ENCODE measurements at places on chromosomes 3 and 15.

DNA sequence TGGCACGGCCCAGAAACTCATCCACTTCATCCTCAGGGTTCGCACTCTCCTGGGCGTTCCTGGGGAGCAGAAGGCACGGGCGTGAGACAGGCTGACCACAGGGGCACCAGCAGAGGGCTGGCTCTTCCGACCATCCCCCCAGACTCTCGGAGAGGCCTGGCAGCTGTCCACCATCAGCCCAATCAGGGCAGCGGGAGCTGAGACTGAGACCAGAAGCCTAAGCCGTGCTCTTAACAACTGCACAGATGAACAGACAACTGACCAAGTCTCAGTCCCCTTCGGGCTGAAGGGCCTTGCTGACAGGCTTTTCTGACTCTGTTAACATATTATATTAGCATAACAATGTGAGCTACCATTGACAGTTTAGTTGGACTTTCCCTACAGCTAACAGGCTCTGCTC, 118.0 kb downstream of the SEC22A start:
- DNase-seq, result no peak

GRCh38 chr3:184908859-184909258, 96.9 kb downstream of the VPS8 start:
- DNase-seq, result no peak

GRCh38 chr3:180679178-180680096, at the start of gene CCDC39:
CCDC39 (minus strand) TSS chr3:180679489; CDS start chr3:180679380, 109 bp downstream.
- DNase-seq, result peak; percentile 48

DNA sequence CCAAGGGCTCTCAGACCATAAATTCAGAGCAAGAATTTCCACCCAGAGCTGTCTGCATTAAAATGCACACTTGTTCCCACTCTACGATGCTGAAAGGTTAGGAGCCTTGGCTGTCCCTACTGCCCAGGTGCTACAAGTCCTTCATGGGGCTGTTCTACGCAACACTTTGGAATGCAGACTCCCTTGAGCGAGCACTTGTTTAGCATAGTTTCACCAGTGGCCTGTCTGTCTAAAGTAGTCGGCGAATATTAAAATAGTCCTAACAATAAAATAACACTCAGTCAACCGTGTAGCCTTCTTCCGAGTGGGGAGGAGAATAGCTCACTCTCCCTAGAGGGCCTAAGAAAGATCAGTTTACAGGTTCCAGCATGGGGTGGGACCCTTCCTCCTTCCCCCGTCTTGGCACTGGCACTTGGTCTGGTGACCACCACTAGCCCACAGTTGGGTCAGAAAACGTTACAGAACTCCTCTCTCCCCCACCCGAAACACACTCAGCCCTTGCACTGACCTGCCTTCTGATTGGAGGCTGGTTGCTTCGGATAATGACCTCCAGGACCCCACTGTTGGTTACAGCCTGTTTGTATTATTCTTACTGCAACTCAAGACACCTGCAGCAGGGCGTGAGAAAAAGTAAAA, at the start of gene CLDN16:
TSS of gene CLDN16 (plus strand) at position 586 of the 636 bp plus-strand sequence. CDS start 167 bp downstream, outside the sequence.
- DNase-seq, result no peak

- DNase-seq, result peak; percentile 74
Measured at GRCh38 chr3:159855599-159856346, 132.9 kb upstream of the IL12A start.

DNA sequence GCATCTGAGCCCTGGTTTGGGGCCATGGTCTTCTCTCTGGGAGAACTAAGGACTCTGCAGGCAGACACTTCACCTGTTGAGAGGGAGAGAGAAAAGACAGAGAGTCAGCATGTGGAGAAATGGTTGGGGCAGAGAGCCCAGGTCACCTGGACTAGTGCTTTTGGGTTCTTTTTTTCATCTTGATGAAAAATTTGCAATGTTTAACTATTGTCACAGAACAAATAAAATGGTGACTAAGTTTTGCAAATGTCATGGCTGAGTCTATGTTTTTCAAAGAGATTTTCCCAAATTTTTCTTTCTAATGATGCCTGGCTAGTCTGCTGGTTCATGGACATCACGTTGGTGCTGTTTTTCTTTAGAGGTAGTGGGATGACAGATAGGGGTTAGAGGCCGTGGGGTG, 17.8 kb downstream of the FAH start:
- DNase-seq, result no peak

DNA sequence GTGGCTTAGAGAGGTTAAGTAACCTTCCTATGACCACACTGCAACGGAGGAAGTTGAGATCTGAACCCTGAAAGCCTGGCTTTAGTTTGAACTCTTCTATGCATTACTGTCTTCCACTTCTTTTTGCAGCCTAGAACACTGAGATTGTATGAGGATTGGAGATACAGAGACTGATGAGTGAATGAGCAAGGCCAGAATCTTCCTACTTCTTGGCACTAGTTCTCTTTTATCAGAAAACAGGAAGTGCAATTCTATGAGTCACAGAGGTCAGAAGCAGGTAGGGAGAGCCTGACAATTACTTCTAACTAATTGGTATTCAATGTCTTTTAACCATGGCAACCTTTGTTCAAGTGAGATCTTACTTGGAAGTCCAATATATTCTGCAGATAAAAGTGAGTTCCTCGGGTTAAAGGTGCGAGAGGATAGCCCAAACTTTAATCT, 219.0 kb downstream of the SHQ1 start:
- no peak for DNase-seq

GRCh38 chr3:55364421-55364820, 122.7 kb downstream of the WNT5A start:
- no peak for DNase-seq

GRCh38 chr3:131474115-131474514, 28.7 kb downstream of the MRPL3 start:
- no peak for DNase-seq

DNA sequence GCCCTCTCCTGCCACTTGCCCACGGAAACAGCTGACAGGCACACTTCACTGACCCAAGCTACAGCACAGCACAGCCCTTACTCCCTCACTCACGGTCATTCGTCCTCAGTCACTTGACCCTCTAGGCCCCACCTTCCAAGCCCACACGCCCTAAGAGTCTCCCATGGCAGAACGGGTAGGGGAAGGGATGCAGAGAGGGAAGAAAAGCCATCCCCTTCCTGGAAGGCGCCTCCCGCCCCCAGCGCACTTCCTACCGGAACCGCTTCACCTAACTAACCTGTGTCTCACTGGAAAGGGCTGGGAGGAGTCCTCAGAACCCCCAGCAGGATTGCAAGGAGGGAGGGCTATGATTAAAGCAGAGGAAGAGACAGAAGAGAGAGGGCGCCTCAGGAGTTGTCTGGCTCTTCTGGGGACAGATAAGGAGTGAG, 22.9 kb downstream of the EPHB3 start:
- no peak for DNase-seq
